ENCODE measurements at places on chromosomes 16 and 17.

- no peak for DNase-seq
Observed at GRCh38 chr16:26985100-26986065, 81.3 kb upstream of the C16orf82 start.

DNA sequence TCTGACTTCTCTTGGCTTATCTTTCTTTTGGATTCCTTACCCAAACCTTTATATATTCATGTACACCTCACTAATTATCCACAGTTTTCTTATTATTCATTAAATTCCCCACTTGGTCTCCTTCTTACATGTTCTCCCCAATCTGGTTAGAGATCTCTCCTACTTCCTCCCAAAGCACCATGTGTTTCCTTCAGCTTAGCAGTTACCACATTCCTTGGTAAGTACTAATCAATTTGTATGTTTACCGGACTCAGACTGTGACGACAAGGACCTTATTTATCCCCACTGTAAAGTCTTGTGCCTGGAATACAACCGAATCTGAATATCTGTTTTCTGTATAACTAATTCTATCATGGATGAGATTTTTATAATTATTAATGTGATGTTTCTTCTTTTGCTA lies 389.5 kb downstream of the KCNJ2 start:
- no peak for DNase-seq

DNA sequence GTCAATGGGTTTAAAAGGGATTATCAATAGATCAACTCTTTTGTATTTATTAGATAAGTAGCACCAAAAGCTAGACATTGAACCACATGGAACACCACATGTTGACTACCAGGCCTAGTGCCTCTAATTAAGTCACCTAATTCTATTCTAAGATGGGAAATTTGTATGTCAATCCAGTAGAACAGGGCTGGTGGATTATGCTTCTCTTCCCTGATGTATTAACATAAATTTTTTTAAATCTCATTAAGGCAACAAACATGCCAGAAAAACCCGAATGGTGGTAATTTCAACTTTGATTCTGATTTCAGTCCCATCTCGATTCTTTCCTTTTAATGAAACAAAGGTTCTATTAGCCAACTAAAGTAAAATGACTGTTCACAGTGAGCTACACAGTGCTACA lies 92.6 kb downstream of the KANSL1 start:
- no peak for DNase-seq

- no peak for DNase-seq
Observed at GRCh38 chr17:37318931-37319594, 56.7 kb upstream of the C17orf78 start.

DNA sequence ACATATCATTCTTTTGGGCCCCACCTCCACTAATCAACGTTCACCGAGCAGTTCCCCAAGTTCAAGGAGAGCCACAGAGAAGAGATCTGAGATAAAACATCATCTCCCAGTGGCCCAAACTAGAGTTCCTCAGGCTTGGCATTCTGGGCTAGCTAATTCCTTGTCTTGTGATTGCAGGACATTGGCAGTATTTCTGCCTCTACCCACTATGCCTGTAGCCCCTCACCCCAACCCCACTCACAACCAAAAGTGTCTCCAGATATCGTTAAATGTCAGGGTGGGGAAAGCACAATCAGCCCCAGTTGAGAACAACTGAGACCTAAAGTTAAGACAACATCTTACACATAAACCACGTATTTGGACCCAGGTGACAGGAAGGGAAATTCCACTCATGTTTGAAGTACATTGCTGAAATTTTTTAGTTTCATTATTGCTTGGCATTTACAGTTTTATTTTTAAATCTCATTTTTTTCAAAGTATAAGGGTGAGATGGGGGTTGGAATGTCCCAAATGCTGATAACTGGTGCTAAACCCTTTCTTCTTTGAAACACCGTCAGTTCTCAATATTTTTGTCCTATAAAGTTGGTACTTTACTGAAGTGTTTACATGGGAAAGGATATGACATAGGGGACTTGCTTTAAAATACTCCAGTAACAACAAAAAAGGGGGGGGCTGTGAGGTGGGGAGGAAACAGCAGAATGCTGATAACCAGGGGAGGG lies 13.6 kb downstream of the ZC3H7A start:
- DNase-seq = no peak

GRCh38 chr16:1099189-1100083 lies 3.4 kb upstream of the C1QTNF8 start:
- no peak for DNase-seq

DNA sequence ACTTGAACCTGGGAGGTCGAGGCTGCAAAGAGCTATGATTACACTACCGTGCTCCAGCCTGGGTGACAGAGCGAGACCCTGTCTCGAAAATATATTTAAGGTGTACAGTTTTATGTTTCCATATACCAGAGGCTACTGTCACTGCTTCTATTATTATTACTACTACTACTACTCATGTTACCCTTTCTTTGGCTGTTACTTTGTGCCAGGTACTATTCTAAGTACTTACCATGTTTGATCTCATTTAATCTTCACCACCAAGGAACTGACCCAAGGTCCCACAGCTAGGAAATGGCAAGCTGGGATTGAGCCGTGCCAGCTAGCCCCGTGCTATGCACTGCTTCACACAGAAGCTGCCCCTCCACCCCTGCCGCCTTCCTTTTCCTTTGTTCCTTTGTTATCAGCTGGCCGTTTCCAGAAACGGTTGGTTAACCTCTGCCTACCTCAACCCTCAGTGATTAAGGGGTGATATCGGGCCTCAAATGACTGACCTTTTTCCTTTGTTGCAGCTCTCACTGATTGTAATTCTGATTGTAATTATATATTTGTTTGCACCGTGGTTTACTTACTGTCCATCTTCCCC lies 78.4 kb downstream of the ABCC1 start:
- no peak for DNase-seq

GRCh38 chr16:89004209-89004831 lies 27.3 kb upstream of the CBFA2T3 start:
- DNase-seq = no peak

GRCh38 chr17:60165971-60166370 lies 16.2 kb downstream of the CA4 start:
- DNase-seq = no peak

DNA sequence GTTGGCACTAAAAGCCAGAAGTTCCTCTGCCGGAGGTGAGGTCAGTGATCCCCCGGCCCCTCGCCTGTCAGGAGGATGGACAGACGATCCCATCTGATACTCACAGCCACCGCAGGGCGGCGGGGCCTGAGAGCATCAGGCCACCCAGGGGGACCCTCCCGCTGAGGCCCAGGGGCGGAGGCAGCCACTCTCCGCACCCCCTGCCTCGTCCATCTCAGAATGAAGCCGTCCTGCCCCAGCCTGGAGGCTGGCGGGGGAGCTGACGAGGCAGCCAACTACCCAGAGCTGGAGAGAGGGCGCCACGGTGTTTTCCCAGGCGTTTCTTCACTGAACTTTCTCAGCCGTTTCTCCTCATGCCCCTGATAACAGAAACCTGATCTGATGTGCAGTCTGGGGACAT lies 22.6 kb downstream of the TPSD1 start:
- DNase-seq = no peak

- DNase-seq = no peak
Observed at GRCh38 chr17:67412032-67412431, 35.0 kb downstream of the PITPNC1 start.

DNA sequence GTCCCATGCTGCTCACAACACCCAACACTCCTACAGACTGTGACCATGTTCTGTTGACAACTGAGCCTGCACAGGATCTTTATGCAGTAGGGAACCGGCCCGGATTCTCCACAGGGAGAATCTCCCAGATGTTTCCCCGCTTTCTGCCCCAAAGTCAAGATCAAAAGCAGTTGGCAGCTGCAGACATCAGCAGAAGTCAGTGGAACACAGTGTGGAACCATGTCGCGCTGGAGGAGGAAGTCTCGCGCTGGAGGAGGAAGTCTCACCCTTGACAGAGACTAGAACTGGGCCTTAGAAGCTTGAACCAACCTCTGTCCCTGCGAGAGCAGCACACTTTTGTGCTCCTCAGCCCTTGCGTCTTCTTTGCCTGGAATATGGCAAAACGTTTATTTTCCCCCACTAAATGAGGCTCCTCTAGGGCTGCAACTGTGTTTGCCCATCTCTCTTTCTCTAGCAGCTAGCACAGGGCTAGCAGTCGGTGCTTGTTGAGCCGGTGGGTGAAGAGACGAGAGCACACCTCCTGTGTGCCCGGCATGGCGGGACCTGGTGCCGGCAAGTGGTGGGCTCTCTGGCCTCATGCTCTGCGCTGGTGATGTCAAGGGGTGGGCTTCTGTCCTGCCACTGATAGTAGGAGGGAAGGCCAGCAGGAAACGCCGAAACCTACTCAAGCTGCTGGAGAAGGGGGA lies 2.1 kb upstream of the MRC2 start:
- no peak for DNase-seq

GRCh38 chr17:36726199-36726598 lies 124.8 kb downstream of the MRM1 start:
- DNase-seq = no peak

- DNase-seq = no peak
Observed at GRCh38 chr16:79154086-79154485, 446.5 kb downstream of the MAF start.

DNA sequence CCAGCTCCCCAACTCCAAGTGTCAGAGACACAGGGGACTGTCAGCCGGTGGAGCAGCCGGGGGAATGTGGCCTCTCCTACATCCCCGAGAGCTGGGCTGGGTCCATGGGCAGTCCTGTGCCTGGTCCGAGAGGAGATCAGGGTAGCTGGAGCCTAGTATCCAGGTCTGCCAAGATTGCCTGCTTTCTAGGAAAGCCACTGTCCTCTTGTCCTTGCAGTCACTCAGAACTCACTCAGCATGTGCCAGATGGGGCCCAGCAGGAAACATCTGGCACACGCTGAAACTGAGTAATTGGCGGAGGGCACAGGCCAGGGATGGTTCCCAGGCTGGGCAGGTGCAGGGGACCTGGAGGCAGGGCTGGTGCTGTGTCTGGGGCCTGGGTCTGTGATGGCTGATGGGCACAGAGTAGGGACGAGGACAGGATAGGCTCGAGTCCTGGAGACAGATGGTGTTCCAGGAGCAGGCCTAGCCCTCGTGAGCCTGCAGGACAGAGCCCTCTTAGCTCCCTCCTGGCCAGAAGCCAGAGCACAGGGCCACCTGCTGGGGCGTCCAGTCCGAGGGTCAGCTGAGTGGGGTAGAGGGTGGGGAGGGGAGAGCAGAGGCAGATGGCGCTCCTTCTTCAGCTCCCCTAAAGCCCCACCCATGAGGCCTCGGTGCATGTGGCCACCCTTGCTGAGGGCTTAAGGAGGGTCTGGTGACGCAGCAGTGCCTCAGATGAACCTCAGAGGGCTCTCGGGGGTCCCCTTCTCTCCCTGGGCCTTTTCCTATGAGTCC lies 31.1 kb downstream of the ADCY7 start:
- DNase-seq = peak; percentile 65

GRCh38 chr17:77402159-77402731 lies 261.5 kb downstream of the SEC14L1 start:
- DNase-seq = no peak

GRCh38 chr17:41518789-41519449 lies at the start of gene KRT15:
Gene KRT15 (minus strand): TSS chr17:41518890. CDS start chr17:41518827, 63 bp downstream.
- no peak for DNase-seq

GRCh38 chr16:79776243-79776847 lies 175.8 kb upstream of the MAF start:
- DNase-seq = no peak

- DNase-seq = no peak
Observed at GRCh38 chr17:50283246-50283645, 9.0 kb downstream of the TMEM92 start.

- no peak for DNase-seq
Observed at GRCh38 chr17:79974566-79975497, 60.8 kb downstream of the TBC1D16 start.

GRCh38 chr16:84648595-84649510 lies 542 bp downstream of the KLHL36 start:
- DNase-seq = no peak

DNA sequence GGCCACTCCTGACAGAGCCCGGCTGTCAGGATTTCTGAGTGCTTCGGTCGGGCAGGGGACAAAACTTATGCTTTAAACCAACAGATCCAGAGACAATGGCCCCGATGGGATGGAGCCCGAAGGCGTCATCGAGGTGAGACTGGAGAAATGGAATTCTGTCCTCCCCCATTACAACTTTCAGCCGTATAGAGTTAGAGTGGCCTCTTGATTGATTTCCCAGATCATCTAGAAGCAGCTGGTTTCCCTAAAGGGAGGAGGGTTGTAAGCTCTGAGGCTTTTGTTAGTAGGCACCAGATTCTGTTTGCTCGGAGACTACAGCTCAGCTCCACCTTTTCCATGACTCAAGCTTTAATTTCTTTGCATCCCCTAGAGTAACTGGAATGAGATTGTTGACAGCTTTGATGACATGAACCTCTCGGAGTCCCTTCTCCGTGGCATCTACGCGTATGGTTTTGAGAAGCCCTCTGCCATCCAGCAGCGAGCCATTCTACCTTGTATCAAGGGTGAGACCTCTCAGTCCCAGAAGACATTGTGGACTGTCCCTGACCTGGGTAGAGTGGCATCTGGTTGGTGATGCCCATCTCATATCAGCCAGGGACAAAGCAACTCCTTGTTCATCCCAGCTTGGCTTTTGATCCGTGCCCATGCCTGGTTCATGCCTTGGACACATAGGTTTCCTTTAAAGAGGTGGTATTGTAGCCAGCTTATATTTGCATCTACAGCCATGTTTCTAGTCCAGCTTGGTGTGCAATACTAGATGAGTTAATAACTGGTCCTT lies 5.1 kb upstream of the CD68 start:
- DNase-seq = no peak

DNA sequence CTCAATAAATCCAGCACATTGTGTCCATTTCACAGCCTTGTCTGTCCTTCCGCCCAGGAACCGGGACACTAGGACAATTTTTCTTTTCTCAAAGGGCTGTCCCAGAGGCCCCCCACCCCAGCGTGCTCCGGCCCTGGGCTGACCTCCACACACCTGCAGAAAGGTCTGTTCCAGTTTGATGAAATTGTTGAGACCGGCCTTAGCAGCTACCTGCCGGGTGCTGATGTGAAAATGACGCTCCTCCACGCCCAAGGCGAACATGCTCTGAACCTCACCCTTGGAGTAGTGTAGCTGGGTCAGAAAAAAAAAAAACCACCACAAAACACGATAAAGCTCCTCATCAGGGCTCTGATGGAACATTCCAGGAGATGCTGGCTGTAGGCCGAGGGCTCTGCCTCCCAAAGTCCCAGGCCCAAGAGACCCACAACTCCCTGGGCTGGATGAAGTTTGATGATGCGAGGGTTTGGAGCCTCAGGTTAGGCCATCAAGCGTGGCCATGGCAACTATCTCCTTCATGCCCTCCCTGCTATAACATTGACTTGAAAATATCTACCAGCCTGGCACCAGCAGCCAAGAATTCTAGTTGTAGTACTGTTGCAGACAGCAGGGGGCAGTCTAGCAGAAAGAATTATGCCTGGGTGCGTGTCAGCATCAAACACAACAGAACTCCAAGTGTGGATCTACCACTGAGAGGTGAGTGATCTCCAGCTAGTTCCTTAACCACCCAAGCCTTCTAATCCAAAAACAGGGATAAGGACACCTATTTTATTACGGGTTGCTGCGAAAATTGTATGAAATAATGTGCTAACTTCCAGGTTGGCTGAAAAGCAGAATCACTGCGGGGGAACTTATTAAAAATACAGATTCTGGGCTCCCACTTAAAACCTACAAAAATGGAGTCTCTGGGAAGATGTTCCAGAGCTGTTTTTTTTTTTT lies 62.1 kb downstream of the RMI2 start:
- DNase-seq = no peak

- DNase-seq = no peak
Observed at GRCh38 chr16:67843343-67843765, 1.2 kb downstream of the THAP11 start.

Measured in NCI-H1092 (cell line).